CD4-positive, alpha-beta T cell treated with Interleukin-17A for 1 hour (primary cell): ENCODE measurements at places on chromosomes 3 and 15.

GRCh38 chr3:112873632-112874031, 27.0 kb upstream of the CD200R1L start:
- no peak for DNase-seq

DNA sequence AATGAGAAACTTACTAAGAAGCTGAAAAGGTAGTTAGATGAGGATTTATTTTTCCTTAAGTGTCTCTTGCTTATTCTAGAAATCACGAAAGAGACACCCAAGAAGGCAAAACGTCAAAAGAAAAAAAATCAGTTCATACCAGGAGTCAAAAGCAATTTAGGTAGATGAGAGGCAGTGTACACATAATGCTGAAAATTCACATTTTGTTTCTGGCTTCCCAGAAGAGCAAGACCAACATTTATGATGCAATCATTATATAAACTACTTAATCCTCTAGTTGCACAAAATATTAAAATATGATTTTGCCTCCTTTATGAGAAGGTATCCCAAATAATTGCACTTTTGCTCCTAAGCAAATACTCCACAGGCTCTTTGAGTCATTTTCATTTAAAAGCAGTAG, 228.0 kb downstream of the FMN1 start:
- DNase-seq: no peak

- no peak for DNase-seq
Observed at GRCh38 chr3:114333180-114333922, 39.5 kb downstream of the TIGIT start.

DNA sequence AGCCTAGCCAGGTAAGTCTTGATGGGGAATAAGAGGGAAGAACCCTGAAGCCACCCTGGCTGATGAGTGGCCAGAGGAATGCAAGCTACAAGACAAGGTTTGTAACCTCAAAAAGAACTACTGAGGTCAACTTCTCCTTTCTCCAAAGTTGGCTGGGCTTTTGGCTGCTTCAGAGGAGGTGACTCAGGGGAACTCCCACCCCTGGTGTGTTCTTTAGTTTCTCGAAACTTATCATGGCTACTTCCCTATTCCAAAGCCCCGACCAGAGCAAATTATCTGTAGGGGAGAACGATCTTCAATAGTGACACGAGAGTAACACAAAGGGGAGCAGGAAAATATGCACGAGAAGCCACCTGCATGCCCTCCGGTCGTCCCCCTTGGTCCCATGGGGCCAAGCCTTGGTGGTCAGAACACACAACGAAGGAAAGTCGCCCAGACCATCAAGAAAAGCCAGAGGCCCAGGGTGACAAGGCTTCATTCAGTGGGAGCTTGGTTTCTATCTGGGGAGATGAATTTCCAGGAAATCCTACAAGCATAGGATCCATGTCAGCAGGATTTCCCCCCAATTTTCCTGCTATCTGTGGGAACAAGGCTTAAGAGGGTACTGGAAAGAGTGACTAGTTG, 6.5 kb upstream of the BCL2A1 start:
- peak; percentile 26 for DNase-seq

DNA sequence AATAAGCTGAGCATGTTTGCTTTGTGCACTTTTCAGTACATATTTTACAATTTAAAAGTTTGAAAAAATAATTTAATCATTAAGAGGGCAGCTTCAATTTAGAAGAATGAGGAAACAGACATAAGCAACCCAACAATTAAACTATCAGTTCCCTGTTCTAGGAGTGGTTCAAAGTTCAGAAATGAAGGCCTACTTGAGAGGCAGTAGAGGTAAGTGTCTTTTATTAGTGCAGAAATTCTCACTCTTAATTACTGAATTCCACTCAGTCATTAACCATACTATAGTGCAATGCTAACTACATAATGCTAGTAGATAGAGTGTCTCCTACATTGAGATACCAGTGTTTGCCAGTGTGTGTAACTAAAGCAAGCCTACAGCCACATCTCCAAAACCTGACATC, 73.1 kb downstream of the TNIK start:
- no peak for DNase-seq

- DNase-seq: no peak
Observed at GRCh38 chr3:67349551-67350174, 304.7 kb downstream of the SUCLG2 start.

DNA sequence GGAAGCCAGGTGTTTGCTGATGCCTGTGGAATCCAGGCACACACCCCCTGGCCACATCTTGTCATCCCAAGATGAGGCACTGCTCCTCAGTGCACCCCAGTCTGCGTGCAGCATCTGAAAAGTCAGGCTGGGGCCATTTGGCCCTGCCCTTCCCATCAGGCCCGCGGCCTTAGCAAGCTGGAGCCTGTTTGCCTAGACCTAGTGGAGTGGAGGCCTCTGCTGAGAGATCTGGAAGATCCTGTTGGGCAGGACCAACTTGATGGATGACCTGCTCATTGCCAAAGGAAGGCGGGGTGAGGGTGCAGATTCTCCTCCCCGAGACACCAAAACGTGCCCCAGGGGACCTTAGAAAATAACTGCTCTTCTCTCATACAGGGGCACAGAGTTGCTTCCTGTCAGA, 220.2 kb downstream of the SHQ1 start:
- DNase-seq: no peak

DNA sequence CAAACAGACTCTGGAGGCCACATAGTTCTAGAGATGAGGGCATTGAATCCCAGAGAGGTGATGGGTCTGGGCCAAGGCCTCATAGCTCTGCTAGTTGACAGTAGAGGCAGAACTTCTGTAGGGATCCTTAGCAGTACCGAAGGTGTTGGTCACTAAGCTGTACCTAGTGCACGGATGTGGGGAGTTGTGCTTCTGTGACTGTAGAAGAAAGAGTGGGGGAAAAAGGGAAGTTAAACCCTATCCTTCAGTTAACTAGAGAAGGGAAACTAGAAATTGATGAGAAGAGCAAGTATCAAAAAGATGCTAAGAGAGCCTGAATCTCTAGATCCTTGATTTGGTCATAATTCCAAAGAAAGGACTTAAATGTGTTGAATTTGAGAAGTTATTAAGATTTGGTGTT, 186.7 kb downstream of the NFKBIZ start:
- DNase-seq: no peak

- DNase-seq: peak; percentile 64
Observed at GRCh38 chr3:149936812-149937230, 33.9 kb downstream of the PFN2 start.

DNA sequence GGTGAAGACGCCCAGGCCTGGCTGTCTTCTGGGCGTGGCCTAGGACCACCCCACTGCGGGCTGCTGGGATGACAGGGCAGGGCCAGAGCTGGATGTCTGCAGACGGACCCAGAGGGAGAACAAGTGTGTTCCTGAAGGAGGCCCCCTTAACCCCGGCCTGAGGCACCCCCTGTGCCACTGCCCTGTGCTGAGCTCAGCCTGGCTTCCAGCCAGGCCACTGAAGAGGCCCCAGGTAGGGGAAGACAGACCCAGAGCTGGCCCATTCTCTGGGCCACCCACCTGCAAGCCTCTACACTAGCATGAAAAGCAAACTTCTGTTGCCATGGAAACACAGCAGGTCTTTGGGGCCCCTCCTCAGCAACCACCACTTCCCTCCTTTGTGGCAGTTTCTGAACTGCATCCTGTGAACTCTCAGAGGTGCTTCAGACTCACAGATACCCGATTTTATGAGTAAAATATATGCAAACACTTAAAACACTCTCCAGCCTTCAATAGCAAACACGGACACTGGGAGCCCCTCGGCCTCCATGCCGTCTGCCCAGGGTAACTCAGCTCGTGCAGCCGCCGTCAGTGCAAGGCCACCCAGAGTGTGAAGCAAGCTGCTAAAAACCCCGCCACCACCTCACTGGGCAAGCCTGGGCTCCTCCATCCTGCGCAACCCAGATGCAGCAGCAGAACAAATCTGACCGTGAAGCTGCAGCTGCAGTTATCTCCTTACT, 42.5 kb downstream of the CMTM6 start:
- DNase-seq: peak; percentile 96

DNA sequence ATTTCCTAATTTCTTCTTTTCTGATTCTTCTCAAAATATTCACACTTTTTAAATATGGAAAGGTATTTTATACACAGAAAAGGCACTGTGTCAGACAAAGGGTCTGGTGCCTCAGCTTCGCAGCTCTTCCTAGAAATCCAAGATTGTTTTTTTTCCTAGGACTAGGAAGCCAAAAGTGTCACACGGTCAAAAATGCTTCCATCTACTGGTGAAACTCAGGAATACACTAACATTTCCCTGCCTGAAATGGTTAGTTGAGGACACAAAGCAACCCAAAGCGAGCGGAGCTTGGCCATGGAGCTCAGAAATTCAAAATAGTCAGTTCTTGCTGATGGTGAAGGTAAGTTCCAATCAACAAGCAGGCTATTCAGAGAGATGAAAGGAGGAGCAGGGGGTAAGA, 426.5 kb upstream of the RASGRP1 start:
- no peak for DNase-seq

DNA sequence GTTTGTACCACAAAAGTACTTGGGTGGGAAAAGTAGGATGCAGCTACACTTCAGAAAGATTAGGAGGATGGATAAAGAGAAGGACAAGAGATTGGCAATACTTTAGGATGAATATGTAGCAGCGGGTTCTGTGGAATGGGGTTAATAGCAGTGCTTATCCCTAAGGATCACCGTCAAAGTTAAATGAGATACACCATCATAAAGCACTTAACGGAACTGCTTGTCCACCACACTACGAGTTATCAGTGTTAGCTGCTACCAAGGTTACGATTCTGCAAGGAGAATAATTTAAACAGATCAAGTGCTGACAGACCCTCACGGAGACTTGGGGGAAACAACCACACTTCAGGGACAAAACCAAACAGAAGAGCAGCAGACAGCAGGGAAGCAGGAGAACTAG, 963 bp downstream of the SHQ1 start:
- DNase-seq: no peak

DNA sequence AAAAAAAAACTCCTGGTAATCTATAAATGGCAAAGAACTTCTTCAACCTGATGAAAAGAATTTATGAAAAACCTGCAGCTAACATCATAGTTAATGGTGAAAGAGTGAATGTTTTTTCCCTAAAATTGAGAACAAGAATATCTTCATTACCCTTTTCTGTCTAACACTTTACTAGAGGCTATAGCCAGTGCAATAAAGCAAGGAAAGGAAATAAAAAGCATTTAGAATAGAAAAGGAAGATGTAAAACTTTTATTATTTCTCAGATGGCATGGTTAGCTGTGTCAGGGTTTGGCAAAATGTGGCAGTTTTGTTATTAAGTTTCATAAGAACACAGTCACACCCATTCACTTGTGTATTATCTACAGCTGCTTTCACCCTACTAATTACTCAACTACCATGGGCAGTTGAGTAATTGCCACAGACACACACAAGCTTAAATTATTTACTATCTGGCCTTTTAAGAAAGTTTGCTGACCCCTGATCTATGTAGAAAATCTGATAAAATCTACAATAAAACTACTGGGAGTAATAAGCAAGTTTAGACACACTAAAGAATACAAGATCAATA, 465.1 kb downstream of the MAGI1 start:
- DNase-seq: no peak

DNA sequence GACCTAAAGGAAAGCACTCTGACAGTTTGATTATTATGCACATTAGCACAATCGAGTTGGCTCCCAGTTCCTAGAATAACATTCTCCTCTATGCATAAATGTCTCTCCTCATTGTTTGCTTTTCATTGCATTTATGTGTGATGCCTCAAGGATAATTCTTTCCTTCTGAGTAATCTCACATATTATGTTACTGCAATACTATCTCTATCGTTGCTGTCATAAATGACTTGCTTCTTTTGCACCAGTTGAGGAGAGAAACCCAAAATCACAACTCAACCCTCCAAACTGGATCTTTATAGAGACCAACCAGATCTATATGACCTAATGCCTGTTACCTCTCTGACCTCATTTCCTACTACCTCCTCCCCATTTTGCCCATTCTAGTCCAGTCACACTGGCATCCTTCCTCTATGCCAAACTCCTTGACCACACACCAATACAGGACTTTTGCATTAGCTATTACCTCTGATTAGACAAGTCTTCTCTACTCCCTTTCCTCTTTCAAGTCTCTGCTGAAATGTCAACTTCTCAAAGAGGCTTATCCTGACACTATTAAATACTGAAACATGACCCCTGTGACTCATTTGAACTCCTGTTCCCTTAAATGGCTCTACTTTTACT, 1026.0 kb downstream of the TUSC7 start:
- DNase-seq: no peak

DNA sequence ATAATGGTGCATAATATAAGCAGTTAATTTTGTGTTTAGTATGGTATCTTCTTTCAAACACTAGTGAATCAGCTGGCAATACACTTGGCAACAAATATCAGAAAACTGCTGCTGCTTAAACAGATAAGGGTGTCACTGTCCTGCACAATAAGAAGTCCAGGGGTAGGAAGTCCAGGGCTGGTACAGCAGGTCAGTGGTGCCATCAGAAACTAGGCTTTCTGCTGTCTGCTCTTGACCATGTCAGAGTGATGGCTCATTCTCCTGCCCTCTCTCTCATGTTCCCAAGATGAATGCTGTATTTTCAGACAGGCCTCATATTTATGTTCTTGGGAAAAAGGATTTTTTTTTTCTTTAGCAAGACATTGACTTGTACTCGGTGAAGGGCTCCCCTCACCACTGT, 9.2 kb upstream of the GRK7 start:
- no peak for DNase-seq

DNA sequence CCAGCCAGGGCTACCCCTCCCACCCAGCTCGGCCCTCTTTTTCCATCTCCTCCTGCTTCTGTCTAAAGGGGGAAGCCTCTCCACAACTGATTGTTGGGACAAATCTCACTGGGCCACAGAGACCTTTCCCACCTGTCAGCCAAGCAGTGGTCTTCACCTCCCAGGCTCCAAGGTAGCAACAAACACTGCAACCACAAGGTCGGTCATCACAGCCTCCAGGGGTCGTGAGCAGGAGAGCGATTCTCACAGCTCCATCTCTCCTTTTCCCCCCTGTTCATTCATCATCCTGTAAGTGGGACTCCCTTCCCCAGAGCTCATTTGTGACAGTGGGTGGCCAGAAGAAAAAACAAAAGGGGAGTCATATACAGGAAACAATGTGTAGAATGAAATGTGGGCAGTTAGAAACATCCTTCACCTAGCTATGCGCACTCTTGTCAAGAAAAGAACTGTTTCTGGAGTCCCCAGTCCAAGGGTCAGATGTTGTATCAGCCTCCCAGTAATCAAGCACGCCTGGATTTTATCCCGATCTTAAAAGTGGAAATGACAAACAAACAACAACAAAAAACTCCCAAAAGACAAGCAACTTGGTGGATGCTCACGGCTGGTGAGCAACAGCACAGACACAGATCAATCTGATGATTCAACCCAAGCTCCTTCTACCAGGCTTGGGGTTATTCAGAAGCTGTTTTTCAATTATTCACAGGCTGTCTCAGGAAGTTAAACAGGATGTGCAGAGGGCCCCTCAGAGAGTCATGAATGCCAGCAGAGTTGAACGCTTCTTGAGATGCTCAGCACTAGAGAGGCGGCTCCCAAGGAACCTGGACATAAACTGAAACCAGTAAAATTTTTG, 22.4 kb downstream of the LYZL4 start:
- DNase-seq: peak; percentile 15
